ENCODE measurements at places on chromosomes 12 and 14.

DNA sequence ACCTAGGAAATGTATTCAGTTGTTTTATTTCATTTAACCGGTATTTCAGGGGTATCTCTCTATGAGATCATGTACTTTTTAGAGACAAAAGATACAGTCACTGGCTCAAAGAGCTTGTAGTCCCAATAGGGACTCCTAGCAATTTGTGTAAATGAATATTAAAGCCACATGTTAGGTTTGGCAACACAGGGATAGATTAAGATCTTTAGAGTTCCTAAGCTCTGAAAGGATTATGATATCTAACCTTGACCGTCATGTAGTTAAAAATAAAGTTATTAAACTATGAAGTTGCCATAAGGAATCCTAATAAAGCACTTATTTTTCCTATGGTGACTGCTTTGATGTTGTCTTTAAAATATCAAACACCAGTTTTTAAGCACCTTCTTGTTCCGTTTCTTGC lies 100.4 kb upstream of the FGD4 start:
- peak; percentile 52 for DNase-seq

GRCh38 chr12:49195736-49196135 lies 6.9 kb upstream of the TUBA1A start:
- no peak for DNase-seq

DNA sequence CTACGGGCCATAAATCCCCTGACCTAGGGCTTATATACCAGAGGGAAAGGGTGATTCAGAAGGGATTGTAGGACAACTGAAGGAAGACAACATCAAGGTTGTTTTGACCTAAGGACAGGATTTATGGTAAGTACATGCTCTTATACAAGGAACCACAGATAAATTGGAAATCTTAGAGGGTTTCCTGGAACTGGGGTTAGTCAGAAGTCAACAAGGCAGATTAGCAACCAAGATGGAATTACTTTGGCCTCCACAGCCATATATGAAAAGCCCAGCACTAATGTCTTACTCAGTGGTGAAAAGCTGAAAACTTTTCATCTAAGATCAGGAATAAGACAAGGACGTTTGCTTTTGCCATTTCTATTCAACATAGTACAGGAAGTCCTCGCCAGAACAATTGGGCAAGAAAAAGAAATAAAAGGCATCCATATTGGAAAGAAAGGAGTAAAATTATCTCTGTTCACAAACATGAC lies 5.4 kb downstream of the TMBIM4 start:
- DNase-seq, result no peak

DNA sequence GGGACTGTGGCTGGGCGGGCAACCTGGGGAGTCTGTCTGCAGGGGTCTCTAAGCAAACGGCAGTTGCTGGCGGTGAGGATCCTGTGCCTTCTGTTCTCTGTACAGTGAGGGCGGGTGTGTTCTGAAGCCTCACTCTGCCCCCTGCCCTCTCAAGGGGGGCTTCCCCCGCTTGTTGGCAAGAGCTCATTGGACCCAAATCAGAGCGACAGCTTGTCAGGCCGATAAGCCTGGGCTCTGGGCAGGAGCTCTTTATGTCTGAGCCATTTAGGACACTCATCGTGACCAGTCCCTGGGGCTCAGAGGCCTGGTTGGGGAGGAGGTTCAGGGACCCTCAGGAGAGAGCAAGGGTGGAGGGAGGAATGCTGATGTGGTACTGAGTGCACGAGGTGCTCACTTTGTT lies 136.0 kb downstream of the TSPAN9 start:
- DNase-seq, result no peak

- no peak for DNase-seq
Observed at GRCh38 chr12:45051572-45052125, 750 bp upstream of the DBX2 start.

DNA sequence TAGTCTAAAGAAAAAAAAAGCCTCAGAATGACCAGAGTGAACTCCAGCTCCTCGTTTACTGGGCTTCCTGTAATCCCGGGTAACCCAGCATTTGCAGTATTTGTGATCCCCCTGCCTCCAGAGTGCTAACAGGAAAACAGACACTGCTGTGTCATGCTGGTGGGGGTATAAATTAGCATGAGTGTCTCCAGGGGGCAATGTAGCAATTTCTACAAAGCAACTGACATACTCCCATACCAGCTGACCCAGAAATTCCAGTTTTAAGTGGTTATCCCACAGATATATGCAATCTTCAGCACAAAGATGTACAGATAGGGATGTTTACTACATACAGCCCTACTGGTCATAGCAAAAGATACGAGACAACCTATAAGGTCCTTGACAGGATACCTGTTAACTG lies 18.8 kb downstream of the TTC7B start:
- peak; percentile 26 for DNase-seq

GRCh38 chr14:34633742-34634141 lies 3.8 kb upstream of the SNX6 start:
- no peak for DNase-seq

DNA sequence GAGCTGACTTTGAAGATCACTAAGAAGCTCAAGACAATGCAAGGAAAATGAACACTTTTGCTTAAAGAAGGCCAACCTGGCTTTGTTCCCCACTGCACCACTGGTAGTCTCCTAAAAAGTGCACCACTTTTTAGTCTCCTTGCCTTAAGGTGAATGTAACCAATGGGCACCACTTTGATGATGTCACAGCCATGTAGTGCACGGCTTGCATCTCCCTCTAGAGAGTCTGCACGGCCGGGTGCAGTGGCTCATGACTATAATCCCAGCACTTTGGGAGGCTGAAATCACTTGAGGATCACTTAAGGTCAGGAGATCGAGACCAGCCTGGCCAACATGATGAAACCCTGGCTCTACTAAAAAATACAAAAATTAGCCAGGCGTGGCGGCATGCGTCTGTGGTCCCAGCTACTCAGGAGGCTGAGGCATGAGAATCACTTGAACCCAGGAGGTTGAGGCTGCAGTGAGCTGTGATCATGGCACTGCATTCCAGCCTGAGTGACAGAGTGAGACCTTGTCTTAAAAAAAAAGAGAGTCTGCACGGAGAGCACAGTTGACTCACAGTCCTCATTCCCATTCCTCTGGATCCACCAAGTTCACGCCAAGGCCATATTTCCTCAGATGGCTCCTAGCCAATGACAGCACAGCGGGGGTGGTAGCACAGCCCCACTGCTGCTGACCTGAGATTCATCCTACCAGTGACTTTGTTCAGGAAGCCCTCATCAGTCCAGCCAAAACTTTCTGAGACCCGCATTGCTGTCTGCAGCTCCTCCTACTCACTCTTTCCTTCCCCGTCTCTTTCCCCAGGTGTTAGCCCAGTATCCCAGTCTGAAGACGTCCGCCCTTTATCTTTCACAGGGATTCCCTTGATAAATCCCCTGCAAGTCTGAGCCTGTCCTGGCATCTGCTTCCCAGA lies 16.5 kb upstream of the IFT81 start:
- peak; percentile 59 for DNase-seq

DNA sequence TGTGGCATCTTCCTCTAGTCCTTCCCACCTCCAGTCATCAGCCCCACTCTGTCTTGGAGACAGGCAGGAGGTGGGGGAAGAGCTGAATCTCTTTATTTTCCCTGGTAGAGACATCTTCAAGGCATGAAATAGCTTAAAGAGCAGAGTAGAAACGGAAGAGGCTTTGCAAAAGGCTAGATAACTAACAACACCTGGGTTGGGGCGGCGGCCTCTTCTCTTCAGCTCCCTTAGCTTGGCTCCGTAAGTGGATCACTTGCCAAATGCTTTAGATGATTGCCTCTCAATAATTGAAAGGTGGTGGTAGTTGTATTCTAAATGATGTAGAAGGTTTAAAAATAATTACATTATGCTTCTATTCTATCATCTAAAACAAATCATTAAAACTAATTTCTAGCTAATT lies 36.1 kb downstream of the SSPN start:
- DNase-seq, result no peak

- no peak for DNase-seq
Observed at GRCh38 chr14:58836303-58836974, 198.7 kb downstream of the DACT1 start.

- no peak for DNase-seq
Observed at GRCh38 chr14:89117012-89117411, 292.6 kb downstream of the TTC8 start.

- DNase-seq, result no peak
Observed at GRCh38 chr14:74488786-74489397, 4.2 kb downstream of the NPC2 start.

GRCh38 chr14:93972618-93973205 lies 3.7 kb downstream of the ASB2 start:
- DNase-seq, result no peak

DNA sequence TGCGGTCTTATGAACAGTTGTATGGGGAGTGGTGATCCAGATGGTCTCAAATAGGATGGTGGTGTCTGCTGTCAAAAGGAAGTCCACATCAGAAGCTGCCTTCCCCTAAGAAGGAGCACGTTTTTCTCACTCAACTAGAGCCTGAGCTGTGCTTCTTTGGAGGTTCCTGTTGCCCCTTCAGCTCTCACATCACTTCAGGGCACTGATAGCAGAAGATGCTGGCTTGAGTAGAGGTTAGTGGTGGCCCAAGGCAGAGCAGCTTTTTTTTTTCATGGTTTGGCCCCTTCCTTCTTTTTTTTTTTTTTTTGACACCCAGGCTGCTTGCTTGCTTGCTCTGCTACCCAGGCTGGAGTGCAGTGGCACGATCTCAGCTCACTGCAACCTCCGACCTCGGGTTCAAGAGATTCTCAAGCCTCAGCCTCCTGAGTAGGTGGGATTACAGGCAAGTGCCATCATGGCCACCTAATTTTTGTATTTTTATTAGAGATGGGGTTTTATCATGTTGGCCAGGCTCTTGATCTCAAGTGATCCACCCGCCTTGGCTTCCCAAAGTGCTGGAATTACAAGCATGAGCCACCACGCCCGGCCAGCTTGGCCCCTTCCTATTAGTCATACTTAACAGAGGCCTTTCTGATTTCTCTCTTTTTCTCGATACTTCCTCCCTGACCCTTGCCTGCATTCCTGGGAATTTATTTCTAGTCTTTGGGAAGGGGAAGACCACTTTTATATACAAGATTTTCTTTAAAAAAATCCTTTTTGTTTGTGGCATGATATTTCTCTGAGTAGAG lies 31.6 kb downstream of the KLRD1 start:
- no peak for DNase-seq

DNA sequence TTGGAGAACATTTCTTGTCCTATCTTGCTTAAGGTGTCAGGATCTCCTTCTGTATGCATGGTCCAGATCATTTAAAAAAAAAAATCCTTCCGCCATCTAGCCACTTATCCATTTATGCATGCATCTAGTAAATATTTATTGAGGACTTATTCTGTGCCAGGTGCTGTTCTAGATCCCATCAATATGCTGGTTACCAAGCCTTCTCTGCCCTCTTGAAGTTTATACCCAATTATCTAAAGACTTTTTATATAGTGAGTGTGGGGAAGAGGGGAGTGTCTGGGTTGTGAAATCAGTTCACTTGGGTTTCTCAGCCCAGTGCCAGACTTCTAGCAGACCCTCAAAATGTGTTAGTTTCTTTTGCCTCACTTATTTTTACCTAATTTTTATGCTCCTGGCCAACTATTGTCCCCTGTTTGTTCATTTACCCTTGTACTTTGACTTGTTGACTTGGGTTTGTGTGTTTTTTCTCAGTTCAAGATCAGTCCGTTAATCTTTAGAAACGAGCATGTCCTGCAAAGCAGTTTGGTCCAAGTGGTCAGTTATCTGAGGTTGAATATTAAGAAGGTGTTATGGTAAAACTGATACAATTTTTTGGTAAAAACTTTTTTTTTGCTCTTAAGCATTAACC lies 488.9 kb downstream of the PCNX1 start:
- no peak for DNase-seq

- DNase-seq, result peak; percentile 31
Observed at GRCh38 chr14:85401384-85401783, 128.6 kb upstream of the FLRT2 start.

DNA sequence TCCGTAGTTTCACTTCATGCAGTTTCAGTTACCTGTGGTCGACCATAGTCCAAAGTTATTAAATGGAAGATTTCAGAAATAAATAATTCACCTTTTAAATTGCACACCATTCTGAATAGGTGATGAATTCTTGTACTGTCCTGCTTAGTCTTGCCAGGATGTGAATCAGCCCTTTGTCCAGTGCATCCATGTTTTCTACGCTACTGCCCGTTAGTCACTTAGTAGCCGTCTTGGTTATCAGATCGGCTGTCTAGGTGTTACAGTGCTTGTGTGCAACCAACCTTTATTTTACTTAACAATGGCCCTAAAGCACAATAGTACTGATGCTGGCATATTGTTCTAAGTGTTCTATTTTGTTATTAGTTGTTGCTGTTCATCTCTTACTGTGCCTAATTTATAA lies 146.7 kb downstream of the ACSS3 start:
- DNase-seq, result no peak

DNA sequence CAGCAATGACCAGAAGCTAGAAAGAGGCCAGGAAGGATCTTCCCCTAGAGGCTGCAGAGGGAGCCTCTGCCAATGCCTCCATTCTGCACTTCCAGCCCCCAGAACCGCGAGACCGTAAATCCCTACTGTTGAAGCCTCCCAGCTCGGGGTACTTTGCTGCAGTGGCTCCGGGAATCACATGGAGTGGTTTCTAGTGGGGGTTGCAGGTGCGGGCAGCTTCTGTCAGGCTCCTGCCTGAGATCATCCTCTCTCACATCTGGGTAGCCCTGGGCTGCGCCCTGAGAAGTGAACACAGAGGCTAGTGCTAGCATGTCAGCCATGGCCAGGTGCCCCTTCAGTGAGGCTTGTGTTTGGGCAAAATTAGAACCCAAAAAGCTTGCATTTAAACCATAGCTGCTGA lies 67.3 kb downstream of the TSPAN9 start:
- DNase-seq, result no peak

GRCh38 chr14:92510972-92511371 lies 2.6 kb upstream of the RIN3 start:
- no peak for DNase-seq

GRCh38 chr14:47276931-47277330 lies 398.5 kb downstream of the MDGA2 start:
- DNase-seq, result no peak

DNA sequence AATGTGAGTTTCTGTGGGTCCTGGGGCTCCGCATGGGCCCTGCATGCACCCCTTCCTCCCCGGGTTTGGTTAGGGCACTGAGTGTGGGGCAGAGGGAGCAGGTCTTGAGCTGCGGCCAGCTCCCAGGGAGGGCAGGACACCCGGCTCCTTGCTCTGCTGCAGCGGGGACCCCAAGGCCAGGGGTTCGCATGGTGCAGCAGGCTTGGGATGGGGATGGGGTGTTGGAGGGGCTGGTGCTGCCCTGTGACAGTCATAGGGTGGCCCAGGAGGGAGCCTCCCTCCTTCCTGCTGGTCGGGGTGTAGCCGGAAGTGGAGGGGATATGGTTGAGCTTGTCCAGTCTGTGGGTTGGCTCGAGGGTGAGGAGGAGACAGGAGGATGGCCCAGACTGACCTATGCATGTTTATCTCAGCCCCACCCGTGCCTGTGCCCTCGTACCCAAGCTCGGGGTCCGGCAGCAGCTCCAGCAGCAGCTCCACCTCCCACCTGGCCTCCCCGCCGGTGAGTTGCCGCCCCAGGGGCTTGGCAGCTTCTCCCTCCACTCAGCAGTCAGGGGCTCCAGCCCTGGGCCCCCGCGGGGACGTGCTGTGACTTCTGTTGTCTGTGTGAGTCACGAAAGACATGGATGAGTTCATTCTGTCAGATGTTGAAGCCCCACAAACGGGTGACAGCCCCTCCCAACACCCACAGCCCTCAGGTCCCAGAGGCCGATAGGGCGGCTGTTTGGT lies 16.0 kb downstream of the ULK1 start:
- DNase-seq, result no peak

- DNase-seq, result peak; percentile 63
Observed at GRCh38 chr12:14410177-14410576, 44.7 kb downstream of the ATF7IP start.
